Effector CD4-positive, alpha-beta T cell (primary cell): ENCODE measurements at places on chromosomes 3 and 15.

DNA sequence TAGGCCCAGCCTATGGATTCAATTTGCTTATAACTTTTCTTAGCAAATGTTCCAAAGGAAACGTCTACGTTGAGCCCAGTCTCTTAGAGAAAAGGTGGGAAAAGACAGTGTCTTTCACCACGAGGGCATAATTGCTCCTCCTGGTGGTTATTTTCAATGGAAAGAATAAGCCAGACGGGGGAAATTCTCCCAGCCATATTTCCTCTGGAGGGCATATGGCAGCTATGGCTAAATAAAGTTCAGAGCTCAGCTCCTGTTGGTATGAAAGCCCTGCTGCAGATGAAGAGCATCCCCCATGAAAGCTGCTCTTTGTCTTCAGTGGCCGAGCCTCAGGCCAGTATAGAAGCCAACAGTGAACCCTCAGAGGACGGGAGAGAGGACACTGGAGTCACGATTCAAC lies 297.9 kb downstream of the RYR3 start:
- no peak for DNase-seq

DNA sequence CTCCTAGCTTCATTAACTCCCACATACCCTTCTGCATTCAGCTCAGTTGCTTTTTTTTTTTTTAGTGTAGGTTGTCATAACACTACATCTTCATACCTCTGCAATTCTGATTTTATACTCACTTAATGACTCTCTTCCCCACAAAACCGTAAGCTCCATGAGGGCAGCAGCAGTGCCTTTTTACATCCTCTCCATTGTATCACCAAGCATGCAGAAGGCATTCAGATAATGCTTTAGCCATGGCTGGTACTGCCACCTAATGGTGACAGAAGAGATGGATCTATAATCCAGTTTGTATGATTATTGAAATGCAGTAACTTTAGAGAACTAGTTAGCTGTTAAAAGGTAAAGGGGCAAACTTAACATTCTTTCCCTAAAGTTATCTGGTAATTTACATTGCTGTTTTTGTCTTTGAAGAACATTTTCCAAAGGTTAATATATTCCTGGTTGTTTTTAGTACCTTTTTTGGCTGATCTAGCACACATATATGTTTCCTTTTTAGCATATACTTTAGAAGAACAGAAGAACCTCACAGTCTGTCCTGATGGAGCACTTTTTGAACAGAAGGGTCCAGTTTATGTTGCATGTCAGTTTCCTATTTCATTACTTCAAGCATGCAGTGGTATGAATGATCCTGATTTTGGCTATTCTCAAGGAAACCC lies 36.8 kb downstream of the ATP1B3 start:
- DNase-seq: peak; percentile 29

- no peak for DNase-seq
These were observed 20.3 kb downstream of the PPCDC start for GRCh38 chr15:75043509-75044257.

- no peak for DNase-seq
These were observed 1101.4 kb downstream of the ROBO2 start for GRCh38 chr3:78141269-78141668.

DNA sequence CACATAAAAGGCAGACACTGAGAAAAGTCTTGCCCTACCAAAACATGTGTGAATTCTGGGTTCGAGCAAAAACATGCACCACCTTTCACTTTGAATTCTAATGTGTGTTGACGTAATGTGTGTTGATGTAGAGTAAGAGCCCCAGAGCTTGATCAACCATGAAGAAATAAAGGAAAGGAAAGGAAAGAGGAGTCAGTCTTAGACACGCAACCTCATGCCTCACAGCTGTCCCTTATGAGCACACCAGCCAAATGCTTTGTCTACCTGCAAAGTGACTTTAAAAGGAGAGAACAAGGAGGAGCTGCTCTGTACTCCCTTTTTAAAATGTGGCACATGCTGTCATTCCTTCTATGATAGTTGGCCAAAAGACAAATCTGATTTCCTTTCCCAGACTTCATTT lies 80.8 kb downstream of the RFTN1 start:
- no peak for DNase-seq

GRCh38 chr3:89314454-89315098 lies 207.2 kb downstream of the EPHA3 start:
- no peak for DNase-seq

DNA sequence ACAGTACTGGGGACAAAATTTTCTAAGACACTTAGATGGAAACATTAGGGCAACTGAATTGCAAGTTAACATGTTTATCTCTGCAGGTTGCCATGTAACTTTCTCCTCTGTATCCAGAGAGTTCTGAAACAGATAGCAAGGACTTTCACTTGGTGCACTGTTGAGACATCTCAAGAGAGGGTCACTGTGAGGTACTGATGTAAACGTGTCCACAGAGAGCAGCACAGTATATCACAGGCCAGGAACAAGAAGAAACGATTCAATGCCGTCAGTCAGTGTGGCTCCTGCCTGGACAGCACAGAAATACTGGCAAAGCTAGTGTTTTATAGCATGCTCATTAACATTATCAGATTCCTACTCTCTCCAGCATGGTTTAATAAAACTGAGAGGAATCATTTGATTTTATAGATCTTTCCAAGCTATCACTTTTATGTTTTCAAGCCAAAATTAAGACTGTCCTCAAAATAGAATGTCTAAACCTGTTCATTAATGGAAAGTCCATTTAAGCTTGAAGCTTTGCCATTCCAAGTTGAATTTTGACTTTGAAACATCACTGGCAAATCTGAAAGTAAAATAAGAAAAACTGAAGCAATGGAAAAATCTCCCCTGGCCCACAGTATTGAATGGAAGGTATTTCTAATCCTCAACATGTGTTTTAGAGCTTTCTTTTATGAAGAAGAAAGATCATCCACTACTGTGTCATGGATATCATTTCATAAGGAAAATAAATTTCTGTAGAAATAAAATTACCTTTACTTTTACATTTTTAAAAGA lies 102.7 kb downstream of the IMPG2 start:
- no peak for DNase-seq

DNA sequence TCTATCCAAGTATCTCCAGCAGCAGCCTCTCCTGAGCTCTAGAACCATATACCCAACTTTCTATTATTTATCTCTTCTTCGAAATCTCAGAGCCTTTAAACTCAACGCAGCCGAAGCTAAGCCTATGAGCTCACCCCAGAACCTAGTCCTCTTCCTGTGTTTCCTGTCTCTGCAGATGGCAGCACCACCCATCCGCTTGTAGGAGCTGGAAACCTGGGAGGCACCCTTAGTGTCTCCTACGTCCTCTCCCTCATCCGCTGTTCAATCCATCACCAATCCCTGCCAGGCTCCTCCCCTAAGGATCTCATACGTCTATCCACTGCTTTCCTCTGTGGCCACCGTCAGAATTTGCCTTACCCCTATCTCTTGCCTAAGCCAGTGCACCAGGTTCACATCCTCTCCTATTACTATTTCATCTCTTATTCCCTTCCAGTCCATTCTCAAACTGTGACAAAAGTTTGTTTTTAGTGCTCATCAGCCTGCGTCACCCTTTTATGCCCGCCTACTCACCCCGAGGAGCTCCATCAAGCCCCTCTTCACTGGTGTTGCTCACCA lies 9.6 kb downstream of the VGLL4 start:
- DNase-seq: no peak

DNA sequence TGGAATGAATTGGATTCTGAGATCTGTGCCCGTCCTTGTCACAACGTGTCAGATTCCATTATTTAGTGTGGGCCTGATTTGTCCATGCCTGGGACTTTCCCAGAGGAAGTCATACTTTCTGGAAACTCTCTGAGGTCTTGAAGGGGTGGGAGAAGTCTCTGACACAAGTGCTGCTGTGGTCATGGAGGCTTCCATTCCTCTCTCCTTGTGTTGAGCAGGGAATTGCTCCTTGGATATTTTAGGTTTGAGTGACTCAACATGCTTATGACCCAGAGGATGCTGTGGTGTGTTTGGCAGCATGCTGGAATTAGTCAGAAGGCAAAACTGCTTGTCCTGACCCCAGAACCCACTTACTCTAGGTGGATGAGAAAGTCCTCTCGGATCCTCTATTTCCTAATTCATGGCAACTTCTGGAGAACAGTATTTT lies 132.1 kb downstream of the LPP start:
- DNase-seq: no peak
